ENCODE measurements at places on chromosomes 2 and 18.
A peak's percentile ranks its signal among the peaks of the same experiment; 100 is the strongest.

GRCh38 chr18:51194604-51195003 is 2.9 kb downstream of the MEX3C start:
- DNase-seq = no peak

- DNase-seq = no peak
Measured at GRCh38 chr2:102848366-102848839, 86.6 kb downstream of the TMEM182 start.

GRCh38 chr2:69275490-69275889 is 111.5 kb downstream of the GFPT1 start:
- DNase-seq = no peak

DNA sequence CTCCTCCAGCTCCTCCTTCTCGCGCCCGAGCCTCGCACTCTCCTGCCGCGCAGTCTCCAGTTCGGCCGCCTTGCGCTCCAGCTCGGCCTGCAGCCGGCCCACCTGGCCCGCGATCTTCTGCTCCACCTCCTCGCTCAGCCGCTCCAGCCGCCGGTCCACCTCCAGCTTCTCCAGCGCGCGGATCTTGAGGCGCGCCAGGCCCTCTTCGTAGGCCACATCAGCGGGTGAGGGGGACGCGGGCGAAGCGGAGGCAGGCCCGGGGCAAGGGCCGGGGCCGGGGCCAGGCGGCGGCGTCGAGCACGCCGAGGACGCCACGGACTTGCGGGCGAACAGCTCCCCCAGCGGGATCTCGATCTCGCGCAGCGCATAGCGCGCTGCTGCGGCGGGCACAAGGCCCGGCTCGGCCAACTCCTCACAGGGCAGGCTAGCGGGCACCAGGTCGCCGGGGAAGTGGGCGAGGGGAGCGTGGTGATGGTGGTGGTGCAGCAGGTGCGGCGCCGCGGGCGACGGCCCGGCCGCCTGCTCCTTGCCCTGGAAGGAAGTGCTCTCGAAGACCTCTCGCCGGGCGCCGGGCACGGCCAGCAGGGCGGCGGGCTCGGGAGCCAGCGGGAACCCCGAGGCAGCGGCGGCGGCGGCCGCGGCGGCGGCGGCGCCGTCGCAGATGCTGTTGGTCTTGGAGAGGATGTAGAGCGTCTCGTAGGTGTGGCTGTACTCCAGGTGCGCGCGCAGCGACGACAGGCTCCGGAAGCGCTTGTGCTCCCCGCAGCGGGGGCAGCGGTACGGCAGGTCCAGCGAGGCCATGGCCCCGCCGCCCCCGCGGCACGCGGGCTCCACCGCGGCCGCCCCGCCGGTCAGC is 15.2 kb downstream of the FBXO41 start:
- DNase-seq = peak; percentile 63

DNA sequence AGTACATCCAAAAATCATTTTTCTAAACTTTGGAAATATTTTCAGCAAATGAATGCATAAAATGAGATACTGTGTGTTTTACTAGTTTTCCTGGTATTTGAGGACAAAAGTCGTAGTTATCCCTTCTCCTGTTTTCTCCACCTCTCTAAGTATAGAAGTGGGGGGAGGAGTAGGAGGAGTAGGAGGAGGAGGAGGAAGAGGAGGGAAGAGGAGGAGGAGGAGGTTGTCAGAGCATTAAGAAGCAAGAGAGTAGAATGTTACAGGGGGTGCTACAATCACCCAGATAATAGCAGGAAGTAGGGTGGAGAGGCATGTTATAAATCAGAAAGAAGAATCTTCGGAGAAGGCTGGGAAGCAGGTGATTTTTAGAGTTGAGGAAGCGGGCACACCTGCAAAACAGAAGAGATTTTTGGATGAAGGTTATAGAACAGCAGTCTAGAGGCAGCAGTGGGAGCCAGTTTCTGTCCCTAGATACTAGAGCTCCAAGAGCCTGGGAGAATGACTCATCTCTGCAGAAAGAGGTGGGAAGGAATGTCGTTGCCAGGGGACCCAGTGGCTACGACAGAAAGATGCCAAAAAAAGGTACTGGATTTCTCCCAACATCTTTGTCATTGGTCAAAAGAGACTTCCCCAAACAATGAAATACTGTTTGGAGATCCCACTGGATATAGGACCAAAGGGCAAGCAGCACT is 44.2 kb upstream of the AQP4 start:
- DNase-seq = no peak

- DNase-seq = no peak
Measured at GRCh38 chr18:22609642-22610041, 191.9 kb upstream of the CTAGE1 start.
